ENCODE measurements at places on chromosomes 7 and 10.
A peak's percentile ranks its signal among the peaks of the same experiment; 100 is the strongest.

DNA sequence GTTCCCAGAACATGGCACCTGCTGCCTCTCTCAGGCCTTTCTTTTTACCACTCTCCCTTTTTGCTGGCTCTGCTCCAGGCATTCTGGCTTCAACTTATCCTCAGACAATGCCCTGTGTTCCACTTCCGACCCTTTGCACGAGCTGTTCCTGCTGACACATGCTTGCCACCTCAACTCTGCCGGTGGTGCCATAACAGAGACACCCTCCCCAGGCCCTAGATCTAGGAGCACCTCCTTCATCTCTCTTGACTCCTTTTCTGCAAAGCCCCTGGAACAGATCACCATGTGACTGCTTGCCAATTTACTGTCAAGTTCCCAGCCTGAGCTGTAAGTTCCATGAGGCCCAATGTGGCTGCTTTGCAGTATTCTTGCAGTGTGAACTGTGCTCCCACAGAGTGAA is 256.0 kb upstream of the MKI67 start:
- no peak for DNase-seq

DNA sequence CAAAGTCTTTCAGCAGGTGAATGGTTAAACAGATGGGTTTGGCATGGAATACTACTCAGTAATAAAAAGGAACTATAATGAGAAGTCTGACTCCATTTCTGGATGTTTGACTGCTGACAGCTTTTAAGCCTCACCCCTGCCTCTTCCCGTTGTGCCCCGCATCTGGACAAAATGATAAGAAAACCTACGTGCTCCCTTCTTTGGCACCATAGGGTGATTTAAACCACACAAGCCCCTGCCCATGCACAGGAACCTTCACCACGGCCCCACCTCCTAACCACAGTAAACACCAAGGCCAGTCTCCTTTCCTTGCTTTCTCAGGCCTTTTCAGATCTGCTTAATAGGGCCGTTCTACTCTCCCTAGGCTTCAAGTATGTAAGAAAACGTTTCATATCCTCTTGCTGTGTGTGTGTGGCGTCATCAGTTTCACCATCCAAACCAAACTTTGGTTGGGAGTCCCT is 47.1 kb upstream of the UBN2 start:
- no peak for DNase-seq

DNA sequence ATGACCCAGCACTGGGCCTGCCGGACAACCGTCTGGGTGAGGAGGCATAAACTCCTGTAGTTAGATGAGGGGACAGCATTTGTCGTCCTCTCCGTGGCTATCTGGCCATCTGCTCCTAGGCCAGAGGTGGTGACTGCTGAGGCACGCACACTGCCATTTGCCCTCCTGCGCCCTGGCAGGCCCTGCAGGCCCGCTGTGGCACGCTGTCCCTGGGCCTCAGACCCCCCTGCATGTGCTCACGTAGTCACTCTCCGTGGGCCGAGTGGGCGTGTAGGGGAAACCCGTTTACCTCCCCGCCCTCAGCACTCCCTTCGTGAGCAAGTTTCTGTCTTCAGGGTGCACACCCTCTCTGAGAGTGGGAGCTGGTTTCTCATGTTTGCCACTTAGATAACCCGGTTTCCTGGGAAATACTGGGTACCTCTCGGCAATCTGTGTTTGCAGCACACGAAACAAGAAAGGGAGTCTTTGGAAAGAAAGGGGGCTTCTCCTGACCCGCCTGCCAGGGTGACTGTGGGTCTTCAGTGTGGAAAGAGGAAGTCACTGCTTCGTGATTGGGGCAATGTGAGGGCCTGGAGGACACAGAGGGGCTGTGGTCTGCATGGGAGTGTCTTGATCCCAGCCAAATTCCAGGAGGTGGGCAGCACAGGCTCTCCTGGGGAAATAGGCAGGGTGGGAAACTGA is 10.8 kb downstream of the ADAMTS14 start:
- DNase-seq, result no peak

- peak; percentile 37 for DNase-seq
Measured at GRCh38 chr10:10797513-10797912, 220.2 kb upstream of the CELF2 start.

- DNase-seq, result no peak
Measured at GRCh38 chr7:81669476-81670105, 100.3 kb downstream of the HGF start.

DNA sequence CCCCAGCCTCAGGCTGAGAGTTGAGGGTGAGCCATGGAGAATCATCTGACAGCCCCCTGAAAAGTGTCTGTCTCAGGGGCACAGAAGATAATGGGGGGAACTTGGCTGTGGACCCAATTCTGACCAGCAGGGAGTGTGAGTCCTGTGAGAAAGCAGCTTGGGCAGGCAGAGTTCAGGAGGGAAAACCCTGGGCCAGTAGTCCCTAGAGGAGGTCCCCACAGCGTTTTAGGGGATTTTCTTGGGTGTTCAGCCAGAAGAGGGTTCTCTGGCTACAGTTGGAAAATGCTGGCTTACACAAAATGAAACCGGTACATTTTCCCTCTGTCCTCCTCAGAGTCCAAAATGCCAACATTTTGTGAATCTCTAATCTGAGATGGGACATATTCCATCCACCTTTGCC is 35.8 kb upstream of the TRIM8 start:
- no peak for DNase-seq

DNA sequence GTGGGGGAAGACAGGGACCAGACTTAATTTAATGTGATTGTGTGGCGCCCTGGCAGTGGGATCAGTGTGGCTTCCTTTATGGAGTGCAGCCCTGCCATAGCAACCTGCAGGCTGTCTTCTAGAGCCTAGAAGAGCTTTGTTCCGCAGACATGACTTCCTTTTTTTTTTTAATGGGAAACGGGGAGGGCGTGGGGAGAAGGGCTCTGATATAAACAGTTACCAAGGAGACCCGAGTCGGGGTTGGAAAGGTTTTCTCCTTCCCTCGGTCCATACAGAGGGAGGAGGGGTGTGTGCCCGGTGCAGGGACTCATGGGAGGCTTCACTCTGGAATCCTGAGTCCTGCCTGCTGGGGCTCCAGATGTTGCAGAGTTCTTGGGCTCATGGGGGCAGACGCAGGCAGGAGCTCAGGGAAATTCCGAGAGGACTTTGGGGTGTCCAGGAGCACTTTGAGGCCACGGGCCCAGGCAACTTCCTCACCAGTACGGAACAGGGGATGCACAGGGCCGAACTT is 26.9 kb downstream of the TMEM120A start:
- no peak for DNase-seq

DNA sequence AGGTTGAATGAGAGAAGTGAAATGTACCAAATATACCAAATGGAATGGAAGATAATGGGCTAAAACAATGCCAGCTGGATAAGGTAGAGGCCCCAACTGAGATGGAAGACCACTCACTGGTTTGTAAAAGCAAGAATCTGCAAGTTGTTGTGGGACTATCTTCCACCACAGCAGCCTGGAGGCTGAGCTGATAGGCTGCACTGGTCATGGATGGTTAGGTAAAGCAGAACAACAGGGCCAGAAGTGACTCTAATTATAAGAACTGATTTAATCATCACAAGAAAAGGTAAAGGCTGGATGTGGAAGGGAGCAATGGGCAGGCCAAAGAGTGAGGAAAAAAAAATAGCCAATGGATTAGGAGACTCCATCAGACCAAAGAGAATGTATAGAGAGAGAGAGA is 11.8 kb downstream of the TFEC start:
- DNase-seq, result no peak

DNA sequence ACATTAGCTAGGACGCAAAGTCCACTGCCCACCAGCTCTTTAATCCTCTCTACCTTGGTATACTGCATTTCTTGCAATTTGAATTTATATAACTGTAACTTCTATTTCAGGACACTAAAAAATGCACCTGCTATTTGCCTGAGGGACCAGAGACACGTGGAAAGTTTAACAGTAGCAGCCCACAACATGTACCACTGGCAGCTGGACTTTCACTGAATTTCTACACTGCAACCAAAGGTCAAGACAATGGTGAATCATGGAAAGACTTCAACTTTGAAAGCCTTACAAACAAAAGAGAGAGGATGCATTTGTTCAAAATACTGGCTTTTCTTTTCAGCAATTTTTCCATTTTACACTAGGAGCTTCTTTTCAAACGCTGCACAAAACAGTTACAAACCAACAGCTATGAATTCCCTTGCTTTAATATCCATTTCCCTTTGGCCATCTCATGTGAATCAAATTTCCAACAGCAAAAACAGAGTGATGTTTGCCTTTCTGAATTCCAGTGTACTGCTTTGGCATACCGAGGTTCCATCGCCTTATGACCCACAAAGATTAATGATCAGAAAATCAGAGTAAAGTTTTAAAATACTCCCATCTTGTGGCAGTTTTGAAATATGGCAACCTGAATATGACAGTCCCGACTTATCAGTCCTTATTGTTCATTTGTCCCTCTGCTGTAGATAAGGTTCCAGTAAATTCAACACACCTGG is 29.9 kb upstream of the HNRNPH3 start:
- peak; percentile 68 for DNase-seq

GRCh38 chr10:88725798-88726197 is 19.7 kb downstream of the LIPK start:
- DNase-seq, result no peak

DNA sequence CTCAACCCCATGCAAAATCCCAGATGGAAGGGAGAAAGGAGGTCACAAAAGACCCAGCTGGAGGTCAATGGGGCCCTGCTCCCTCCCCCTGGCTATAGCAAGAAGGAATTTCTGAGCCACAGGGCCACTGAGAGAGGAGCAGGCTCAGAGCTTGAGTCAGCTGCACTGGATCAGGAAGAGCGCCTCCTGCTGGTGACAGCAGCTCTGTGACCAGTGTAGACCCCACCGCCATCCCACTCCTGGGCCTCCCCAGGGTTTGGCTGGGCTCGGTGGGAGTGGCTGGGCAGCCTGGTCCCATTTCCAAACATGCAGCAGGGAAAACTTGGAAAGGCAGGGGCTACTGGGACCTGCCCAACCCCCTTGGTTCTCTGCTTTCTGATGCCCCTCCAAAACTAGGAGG is 31.5 kb upstream of the PRLHR start:
- DNase-seq, result no peak

Measured in cardiac fibroblast (primary cell).